Stimulated activated CD4-positive, alpha-beta T cell treated with anti-CD3 and anti-CD28 coated beads, Interleukin-15, amount 100 ng/mL, for 24 hours (primary cell): ENCODE measurements at places on chromosomes 13 and 19.

DNA sequence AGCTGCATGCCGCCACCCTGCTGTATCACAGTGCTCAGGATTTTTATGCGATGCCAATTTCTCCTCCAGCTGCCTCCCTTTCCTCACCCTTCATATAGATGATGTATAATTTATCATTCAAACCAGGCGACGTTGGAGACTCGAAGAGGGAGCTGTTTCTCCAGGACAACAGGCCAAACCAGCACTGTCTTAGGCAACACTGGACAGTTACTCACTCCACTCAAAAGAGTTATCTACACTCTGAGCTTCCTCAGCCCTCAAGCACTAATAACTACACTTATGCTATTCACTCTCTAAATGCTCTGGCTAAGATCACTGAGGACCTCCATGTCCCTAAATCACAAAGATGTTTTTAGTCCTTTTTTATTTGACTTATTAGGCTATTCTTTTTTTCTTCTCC, 87.3 kb upstream of the RFC3 start:
- no peak for DNase-seq

- DNase-seq: no peak
Measured at GRCh38 chr19:55344444-55344843, 4.8 kb downstream of the KMT5C start.

DNA sequence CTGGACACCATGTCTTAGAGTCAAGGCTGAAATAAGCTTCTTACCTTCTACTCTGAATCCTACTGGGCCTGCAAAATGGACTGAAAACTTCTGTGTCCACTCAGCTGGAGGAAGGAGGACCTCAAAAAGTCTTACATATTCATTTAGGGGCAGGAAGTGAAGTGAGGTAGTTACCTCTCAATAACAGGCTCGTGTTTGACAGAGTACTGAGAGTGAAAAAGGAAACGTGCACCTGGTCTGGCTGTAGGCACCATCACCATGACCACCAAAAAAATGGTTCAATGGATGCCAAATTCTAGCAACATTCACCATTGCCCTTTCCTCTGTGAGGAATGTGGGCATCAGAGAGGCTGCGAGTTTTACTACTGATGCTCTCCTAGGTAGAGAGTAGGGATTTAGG, 176.2 kb downstream of the RFC3 start:
- no peak for DNase-seq

DNA sequence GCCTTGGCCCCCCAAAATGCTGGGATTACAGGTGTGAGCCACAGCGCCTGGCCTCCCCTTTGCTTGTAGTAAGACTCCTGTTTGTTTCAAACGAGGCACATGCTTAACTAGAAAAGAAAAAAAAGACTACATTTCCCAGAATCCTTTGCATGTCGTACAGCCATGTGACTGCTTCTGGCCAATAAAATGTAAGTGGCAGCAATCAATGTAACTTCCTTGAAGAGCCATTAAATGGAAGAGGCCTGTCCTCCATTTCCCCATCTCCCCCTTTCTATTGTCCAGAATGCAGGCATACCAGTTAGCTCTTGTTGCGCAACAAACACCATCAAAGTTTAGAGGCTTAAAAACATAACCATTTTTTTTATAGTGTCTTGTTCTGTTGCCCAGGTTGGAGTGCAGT, 10.4 kb upstream of the GPR32 start:
- DNase-seq: no peak

DNA sequence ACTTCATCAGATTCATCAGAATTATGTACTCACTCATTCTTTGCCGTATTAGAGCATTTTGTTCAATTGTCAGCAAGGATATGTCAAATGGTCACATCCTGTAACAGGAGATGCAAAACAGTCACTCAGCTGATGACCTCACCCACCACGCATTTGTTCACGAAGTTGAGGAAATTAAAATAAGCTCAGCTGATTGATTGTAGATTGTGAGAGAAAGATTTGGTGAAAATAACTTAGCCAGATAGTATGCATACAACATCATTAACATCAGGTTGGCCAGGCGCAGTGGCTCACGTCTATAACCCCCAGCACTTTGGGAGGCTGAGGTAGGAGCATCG, 22.6 kb upstream of the CDC16 start:
- DNase-seq: no peak

DNA sequence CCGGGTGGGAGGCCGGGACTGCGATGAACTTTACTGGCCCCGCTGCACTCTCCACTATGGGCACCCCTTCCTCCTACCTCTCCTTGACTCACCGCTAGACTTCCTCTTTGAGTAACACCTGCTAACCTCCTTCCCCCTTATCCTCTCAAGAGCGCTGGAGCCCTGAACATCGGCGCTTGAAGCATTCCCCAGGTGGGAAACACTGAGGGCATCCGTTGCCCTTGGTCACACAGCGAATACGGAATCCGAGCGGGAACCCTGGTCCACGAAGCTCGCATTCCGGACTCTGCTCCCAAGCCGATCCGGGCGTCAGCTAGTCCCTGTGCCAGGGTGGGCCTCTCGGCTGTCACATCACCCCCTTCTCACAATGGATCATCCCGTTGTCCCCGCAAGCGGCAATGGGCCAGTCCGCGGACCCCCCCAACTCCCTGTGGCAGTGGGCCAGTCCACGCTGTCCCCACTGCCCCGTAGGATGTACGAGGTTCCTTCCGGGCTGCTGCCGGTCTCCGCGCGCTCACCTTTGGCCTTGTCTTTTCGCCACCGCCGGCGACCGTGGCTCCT, 4.2 kb downstream of the LIPE start:
- DNase-seq: peak; percentile 55

- no peak for DNase-seq
Measured at GRCh38 chr19:39915101-39915847, 19.2 kb downstream of the FCGBP start.

DNA sequence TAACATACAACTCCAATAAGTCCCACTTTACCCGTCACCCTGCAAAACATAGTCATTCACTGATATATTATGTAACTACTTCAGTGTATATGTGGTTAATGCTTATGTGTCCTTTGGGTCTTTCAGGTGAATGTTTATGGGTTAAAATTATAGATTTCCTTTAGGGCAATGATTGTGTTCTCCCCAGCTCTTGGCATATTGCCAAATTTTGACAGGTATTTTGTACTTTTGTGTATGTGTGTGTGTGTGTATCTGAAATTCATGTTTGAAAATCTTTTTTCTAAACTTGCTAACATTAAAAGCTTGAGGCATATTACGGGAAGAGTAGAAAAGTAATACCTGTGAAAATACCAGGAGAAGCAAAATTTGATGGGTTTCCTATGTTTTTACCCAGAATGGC, 8.2 kb downstream of the CDK8 start:
- no peak for DNase-seq

DNA sequence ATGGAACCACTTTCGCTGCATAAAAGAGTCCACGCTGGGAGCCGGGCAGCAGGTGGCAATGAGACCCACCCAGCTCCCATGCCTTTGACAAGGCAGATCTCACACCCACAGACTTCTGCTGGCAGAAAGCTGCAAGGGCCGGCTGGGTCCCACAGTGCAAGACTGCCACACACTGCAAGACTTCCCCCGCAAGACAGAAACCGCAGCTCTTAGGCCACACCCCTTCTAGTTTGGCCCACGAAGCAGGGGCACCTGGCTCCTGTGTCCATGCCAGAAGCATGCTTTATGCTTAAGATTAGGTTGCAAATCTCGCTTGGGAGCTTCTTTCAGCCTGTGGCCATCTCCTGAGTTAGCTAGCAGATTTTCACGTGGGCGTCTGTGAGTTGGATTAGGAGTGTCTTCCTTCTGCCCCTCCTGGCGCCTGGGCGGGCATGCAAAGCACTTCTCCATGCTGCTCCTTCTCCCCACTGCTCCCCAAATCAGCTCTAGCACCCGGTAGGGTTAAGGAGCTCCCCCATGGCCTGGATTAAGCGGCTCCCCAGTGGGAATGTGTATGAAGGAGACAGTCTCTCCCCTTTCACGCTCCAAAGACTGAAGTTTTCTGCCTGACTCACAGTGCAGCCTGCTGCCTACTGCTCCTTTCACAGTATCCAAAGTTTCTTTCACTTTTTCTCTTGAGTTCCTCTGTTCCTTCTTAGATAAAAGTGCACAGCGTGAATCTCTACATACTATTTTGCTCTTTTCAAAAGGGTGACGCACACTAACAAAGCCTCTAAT, 17.7 kb downstream of the GPC6 start:
- DNase-seq: no peak

GRCh38 chr19:1395194-1396018, 5.9 kb downstream of the GAMT start:
- no peak for DNase-seq

- DNase-seq: no peak
Measured at GRCh38 chr19:30629086-30629485, 256.9 kb downstream of the ZNF536 start.

DNA sequence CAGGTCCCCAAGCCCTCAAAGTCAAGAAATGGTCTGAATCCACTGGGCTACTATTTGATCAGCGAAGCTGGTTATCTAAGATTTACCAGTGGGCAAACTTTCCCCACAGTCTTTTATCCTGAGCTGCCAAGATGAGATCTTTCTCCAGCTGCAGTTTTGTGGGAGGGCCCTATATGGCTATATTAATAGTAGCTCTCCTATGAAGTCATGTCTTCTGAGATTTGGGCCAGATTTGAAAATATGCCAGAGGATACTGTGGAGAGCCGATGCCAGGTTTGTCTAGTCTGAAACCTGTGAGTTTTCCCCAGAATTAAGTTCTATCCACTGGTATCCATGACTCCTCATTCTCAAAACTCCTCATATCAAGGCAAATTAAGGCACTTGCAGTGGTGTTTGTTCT, 173.2 kb downstream of the FLT1 start:
- no peak for DNase-seq

- no peak for DNase-seq
Measured at GRCh38 chr13:32384702-32385101, 43.2 kb downstream of the N4BP2L1 start.

DNA sequence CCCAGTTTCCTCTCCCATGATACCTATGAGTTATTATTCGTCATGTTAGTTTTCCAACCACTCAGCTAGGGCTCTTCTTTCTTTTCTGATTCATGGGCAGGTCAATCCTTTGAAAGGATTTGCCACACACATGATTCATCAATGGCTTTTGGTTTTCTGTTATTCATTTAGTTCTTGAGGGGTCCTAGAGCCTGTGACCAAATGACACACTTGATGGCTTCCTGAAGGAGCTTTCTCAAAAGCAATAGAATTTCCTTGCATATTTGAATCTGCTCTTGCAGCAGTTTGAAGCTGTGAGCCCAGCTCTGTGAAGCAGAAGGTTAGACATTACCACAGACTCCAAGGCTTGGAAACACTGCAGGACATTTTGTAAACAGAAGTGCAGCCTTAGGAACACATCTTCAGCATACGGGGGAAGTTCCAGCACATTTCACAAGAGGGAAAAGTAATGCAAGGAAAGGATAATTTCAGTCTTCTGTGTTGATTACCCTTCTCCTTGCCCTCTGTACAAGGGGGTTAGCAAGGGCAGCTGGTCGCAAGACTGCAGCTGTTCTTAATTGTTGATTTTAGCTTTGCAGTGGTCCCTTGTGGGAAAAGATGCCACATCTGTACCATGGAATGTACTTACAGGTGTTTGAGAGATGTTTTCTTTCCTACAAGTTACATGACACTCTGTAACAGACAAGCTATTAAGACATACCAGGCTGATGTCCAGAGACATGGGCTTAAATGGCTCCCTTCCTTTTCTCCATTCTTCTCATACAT, 338.6 kb downstream of the KCNRG start:
- DNase-seq: no peak

- DNase-seq: no peak
Measured at GRCh38 chr13:51881296-51881695, 19.5 kb downstream of the CCDC70 start.

- no peak for DNase-seq
Measured at GRCh38 chr13:76934671-76935070, 13.6 kb upstream of the ACOD1 start.

DNA sequence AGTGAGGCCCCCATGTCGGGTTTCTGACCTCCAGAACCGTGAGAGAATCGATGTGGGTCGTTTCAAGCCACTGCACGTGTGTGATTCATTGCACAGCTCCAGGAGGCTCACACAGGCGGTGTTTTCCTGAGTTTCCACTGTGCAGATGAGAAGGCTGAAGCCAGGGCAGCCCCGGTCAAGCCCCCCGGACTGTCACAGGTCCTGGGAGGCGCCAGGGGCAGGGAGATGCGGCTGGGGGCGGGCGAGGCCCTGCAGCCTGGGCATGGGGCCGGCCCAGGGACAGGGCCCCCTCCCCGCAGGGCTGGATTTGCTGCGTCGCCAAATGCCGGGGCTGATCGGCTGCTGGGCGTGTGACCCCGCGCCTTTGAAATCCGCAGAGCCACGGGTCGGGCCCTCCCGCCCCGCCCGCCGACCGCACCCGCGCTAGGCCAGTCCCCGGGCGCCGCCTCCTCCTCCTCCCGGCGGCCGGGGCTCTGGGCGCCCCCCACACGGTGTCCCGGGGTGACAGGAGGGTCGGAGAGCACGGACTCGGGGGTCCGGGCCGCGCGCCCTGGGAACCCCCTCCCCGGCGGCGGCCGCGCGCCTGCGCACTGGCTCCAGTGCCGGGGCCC, 9.9 kb upstream of the MKNK2 start:
- DNase-seq: peak; percentile 72
